ENCODE measurements at places on chromosomes 13 and 19.

GRCh38 chr13:20106742-20107141 lies 54.1 kb downstream of the GJA3 start:
- DNase-seq = no peak

DNA sequence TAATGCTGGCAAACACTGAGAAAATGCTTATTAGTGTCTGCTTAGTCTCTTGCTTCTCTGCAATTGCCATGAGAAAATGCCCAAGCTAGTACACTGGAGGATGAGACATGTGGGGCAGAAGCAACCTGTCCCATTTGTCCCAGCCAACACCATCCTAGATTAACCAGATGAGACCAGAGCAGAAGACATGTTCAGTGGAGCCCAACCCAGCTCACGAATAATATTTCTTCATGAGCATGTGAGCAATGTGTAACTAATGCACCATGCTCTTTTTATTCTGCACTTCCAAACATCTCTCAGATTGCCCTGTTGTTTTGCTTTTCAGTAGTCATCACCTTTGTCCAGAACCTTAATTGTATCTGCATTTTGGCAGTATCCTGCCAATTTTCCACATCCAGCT lies 21.4 kb downstream of the KL start:
- DNase-seq = no peak

DNA sequence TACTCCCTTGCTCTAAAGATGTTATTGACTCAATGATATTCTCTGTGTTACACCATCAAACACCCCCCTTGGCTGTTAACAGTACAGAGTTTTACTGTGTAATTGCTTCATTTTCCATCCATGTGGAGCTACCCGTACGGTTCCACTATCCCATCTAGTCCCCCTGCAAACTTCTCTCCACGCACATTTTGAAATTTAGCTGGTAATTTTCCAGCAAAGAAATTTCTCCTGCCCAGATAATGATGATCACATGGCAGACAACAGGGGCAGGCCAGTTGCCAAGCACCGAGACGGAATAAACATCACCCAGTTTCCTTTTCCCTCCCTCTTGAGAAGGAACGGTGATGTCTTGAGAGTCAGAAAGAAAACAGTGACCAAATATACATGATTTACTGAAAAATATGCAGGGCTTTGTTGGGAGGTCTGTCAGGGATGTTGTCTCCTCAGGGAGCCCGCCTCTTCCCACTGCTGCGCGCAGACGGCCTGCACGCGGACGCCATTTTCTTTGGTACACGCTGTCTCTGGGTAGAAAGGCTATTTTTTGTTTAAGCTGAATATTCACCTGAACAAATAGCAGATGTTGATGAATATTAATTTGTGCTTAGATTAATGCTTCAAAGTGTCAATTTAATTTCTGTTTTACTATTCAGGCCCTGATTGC lies 109.9 kb downstream of the OLFM4 start:
- peak; percentile 12 for DNase-seq

DNA sequence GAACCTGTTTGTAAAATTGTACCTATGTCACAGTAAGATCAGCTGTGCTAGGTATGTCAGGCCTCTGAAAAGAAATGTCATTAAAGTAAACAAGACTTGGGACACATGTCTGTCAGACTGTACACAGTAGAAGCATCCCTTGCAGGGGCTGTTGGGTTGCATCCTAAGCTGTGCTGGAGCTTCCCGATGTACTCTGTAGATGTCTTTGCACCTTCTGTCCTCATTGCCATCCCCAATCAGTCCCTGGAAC lies 48.7 kb upstream of the GPR183 start:
- no peak for DNase-seq

GRCh38 chr13:37486171-37486681 lies 112.3 kb downstream of the POSTN start:
- no peak for DNase-seq

DNA sequence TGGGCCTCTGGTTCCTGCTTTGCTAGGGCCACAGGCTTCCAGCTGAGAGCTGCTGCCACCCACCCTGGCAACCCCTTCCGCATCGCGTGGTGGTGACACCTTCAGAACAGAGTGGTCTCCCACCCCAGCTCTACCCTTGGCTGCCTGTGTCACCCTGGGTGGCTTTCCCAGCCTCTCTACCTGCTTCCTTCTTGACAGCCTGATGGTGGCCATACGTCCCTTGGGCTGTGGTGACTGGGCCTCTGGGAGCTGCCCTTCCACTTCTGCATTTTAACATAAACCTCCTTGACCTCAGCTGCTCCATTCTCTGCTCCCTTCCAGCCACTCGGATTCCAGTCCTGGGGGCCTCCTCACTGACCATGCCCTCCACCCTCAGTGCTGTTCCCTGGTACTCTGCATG lies 17.0 kb downstream of the PAK4 start:
- DNase-seq = no peak

DNA sequence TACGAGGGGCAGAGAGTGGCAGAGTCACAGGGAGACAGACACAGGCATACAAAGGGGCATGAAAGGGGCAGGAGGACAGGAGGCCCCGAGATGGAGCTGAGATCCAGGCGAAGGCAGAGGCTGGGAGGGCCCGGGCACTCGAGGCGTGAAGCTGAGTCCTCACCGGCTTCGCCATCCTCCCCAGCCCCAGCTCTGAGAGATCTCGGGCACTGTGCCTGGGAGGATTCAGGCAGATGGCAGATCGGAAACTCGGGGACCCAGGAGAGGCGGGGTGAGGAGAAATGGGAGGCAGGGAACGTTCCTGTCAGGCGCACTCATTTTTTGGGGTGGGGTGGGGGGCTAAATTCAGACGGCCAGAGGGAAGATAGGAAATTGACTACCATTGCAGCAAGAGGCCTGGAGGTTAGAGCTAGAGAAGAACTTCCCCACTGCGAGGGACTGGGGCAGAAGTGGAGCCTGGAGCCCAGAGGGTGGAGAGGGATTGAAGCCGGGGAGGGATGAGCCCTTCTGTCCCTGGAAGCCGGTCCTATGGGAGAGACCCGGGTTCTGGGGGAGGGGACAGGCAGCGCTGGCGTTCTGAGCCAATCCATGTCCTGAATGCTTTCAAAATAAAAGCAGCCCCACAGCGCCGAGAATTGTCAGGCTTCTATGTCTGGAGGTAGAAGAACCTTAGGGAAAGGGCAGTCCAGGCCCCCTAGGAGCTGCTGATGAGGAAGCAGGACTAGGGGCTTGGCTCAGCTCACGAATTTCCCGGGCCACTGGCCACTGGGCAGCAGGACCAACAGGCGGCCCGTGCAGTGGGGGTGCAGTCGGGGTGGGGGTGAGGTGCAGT lies 12.6 kb downstream of the LRRC4B start:
- peak; percentile 56 for DNase-seq

DNA sequence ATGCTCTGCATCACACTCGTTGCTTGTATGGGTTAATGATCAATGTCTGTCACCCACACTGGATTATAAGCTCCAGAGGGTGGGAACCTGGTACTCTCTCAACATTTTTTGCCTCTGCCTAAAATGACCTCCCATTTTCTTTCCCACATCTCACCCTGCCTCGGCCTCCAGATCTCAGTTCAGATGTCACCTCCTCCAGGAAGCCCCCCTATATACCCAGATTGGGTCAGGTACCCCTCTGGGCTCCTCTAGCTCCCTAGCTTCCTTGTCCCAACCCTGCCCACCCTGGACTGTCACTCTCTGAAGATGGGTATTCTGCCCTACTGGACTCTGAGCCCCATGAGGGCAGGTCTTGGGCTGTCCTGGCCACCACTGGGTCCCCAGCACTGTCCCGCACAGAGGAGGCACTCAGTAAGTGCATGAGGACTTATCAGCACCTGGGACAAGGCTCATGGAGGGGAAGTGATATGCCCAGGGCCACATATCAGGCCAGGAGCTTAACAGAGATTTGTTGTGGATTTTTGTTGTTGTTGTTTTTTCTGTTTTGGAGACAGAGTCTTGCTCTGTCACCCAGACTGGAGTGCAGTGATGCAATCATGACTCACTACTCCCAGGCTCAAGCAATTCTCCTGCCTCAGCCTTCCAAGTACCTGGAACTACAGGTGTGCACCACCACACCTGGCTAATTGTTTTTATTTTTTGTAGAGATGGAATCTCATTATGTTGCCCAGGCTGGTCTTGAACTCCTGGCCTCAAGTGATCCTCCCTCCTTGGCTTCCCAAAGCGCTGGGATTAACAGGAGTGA lies 23.8 kb downstream of the PRKD2 start:
- no peak for DNase-seq

- no peak for DNase-seq
Measured at GRCh38 chr13:36082806-36083205, 48.4 kb downstream of the DCLK1 start.

DNA sequence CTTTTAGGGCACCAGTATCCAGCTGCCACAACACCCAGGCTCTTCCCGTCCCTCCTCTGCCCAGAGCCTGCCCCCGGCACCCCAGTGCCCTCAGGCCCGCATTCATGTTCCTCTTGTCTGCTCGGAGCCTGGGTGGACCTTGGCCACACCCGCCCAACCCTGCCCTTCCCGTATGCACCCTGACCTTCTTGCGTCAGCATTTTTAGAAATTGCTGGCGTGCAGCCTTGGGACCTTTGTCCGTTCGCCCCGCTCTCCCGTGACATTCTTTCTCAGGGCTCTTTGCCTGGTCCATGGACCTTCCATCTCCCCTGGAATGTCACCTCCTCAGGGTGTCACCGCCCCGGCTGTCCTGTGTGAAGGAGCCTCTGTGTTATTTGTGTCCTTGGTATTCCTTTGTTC lies 7.6 kb downstream of the NUCB1 start:
- no peak for DNase-seq

DNA sequence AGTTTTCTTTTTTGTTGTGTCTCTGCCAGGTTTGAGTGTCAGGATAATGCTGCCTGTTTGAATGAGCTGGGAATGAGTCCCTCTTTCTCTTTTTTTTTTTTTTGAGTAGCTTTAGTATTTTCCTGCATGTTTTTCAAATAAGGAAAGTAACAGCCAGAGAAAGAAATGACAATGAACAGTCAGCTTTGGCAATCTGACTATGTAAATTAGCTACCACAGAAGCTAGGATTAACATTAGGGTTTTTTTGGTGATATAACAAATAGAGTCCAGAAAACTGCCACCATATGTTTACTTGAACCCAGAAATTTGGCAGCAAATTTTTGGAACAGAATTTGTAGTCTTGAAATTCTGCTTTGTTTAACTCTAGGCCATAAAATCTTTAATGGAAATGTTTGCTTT lies 50.5 kb downstream of the SGCG start:
- no peak for DNase-seq

- peak; percentile 84 for DNase-seq
Measured at GRCh38 chr19:4390567-4391305, 9.6 kb downstream of the SH3GL1 start.

- no peak for DNase-seq
Measured at GRCh38 chr13:44523146-44524015, 52.7 kb downstream of the TSC22D1 start.

- DNase-seq = no peak
Measured at GRCh38 chr13:112435973-112436372, 59.8 kb downstream of the SPACA7 start.

DNA sequence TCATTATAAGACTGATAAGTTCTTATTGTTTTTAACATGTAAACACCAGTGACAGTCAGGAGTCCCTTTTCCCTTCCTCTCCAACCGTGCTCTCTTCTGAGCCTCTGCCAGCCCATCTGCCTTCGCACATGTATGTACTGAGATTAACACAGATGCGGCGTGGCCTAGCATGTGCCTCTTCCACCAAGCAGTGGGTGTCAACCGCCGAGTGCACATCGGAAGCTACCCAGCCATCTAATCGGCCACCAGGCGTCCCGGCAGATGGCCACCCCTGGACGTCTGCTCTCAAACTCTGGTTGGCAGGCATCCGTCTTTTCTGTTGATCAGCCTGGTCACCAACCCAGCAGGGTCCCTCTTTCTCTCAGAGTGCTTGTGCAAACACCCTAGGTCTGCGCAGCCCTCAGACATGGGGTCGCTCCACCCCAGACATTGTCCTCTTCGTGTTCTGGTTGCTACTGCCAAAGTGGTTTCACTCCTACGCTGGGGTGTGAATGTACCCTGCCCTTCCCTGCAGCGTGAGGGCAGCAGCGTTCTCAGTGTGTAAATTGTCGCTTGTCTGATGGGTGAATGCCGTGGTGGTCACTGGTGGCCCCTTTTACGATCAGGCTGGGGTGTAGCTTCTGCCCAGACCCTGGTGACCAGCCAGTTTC lies 57.7 kb upstream of the LDLR start:
- DNase-seq = no peak

DNA sequence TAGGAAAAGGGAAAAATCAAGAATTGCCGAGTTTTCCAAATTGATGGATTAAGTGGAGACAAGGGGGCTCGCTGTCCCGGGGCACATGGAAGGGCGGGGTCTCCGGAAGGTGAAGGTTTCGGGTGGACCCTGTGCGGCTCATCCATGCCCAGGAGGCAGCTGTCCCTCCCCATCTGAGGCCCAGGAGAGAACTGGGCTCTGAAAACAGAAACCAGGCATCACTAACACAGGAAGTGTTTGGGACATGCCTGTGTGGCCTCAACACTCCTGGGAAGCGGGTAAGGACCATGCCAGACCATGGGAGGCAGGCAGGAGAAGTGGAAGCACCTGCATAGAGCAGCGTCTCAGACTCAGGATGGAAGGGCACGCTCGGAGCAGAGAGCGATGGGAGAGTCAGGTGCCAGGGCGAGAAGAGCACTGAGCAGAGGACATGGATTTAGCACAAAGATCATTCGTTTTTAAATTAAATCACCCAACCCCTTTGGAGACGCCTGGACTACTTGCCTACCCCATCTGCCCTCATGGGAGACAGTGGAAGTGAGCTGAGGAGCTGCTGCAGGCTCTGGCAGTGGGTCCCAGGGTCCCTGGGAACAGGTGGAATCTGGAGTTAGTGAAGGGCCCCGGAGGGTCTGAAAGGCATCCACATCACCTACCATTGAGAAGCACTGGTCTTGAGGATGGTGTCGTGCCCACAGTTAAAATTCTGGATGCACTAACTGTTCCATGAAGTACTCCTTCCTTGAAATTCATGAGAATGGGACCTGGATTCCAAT lies 183.2 kb upstream of the SOX1 start:
- no peak for DNase-seq

DNA sequence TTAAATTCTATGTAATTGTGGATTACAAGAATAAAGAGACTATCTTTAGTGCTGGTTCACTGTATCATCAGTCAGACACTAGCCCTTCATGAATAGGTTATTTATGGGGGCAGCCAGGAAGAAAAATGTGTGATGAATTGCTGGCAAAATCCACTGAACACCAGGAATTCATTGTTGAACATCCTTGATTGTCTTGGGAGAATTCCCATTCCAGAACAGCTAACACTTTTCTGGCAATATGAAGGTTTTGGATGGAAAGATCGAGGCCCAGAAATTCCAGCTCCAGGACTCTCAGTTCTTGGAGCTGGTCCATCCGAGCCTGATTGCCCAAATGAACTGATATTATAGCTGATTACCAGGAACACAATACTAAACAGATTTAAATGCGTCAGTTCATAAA lies 11.5 kb upstream of the SPART start:
- DNase-seq = no peak

GRCh38 chr19:12749938-12750521 lies 1.6 kb upstream of the BEST2 start:
- peak; percentile 91 for DNase-seq

GRCh38 chr13:45850027-45850613 lies 1.4 kb downstream of the SIAH3 start:
- DNase-seq = no peak

GRCh38 chr19:43469160-43469480 lies 3.7 kb upstream of the LYPD3 start:
- no peak for DNase-seq

- peak; percentile 89 for DNase-seq
Measured at GRCh38 chr19:56477429-56478338, 539 bp upstream of the ZNF667 start.

GRCh38 chr13:53537586-53537985 lies 509.0 kb downstream of the OLFM4 start:
- no peak for DNase-seq

Data from NCI-H2171 treated with DMSO at 0.1 percent for 48 hours (cell line).